ENCODE measurements at places on chromosomes 1 and 21.

GRCh38 chr1:115768549-115768948 lies at the start of gene CASQ2:
Gene CASQ2, minus strand, starts transcription at chr1:115768714. Its CDS starts 173 bp downstream, at chr1:115768541.
- DNase-seq: no peak

DNA sequence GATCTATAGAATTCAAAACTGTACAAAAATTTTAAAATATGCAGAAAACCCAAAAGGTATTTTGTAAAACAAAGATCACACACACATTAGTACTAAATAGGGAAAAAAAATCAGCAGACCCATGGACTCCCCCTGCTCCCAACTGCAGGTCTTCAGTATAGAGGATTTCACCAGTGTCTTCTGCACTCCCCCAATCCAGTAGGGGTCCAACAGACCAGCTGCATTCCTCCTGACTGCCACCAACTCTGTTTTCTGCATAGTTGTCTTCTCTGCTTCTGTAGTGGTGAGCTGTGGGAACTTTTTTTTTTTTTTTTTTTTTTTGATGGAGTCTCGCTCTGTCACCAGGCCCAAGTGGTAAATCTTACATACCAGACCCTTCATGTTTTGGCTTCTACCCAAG lies 21.9 kb downstream of the CLCA2 start:
- no peak for DNase-seq

DNA sequence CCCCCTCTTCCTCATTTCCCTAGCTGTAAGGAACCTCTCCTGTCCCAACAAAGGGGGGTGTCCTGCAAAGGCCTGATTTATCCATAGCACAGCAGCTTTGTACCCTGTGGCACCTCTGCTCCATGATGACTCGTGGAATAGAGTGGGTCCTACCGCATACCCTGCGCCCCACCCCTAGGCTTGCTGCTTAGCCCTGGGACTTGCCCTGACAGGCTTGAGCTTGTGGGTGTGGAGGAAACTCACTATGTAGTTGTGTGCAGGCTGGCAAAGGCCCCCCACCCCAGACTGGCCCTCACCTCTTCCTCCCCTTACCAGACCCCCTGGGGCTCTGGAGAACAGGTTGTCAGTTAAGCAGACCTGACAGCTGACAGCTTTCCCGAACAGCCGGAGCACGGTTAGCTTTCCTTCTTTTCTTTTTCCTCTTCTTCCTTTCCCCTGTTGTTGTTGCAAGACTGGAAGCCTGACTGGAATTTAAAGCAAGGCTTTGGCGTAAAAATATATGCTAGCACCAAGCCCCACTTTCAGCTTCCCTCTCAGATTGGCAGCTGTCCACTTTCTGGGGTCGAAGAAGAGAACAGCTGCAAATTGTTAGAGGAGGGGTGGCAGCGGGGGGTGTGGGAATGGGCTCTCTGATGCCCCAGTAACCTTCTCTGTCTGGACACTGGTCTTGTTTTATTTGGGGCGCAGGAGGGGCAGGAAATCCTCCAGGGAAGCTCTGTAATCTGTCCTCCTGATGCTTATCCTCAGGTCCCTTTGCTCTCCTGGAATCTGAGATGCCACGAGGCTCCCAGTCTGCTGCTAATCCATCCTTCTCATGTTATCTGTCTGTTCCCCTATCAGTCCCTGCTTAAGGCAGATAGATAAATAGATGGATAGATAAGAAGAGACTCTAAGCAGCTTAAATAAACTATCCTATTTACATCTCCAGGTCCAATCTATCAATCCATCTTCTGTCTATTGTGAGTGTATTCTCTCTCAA lies 134.6 kb downstream of the BRINP2 start:
- DNase-seq: no peak

GRCh38 chr1:78096017-78096416 lies 50.3 kb downstream of the GIPC2 start:
- no peak for DNase-seq

DNA sequence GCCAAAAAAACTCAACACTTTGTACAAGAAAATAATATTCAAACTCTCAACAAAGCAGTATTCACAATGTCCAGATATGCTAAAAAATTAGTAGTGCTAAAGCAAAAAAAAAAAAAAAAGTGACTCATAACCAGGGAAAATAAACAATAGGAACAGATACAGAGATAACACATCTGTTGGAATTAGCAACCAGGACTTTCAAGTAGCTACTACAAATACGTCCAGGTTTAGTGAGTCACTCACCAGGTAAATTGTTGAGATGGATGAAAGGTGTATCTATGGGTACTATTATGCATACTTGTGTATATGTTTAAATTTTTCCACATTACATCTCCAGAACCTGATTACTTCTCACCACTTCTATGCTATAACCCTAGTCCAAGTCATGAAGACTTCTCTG lies 144.8 kb upstream of the SLC35F3 start:
- no peak for DNase-seq

DNA sequence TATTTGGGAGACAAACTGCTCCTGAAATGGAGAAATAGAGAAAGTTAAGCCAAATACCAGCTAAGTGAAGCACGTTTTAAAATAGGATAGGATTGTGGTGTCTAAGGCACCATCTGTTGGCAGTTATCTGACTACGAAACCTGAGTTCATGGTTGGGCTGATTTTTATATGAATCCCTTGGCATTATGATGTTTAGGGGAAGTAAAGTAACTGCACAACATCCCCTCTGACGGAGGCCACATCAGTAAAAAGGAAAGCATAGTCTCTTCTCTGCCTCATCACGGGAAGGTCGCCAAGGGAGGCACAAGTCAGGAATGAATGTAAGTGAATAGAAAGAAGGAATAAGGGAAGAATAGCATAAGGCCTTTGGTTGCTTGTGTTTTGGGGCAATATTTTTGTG lies 128.0 kb downstream of the PRRX1 start:
- DNase-seq: no peak

DNA sequence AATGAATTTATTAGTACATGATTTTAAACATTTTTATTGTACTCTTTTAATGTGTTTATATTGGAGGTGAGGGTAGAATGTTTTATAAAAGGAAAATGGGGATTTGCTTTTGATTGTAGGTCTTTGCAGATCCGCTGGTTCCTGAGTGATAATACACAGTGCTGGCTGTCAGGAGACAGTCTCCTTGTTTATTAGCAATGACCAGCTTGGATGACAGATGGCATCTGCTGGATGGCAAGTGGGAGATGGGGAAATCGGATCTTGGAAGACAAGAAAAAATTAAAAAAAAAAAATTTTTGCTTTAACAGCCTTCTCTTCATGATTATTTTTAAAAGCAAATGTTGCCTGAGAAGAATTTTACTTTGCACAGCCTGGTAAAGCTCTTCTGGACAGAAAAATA lies 4.4 kb upstream of the PHTF1 start:
- no peak for DNase-seq

DNA sequence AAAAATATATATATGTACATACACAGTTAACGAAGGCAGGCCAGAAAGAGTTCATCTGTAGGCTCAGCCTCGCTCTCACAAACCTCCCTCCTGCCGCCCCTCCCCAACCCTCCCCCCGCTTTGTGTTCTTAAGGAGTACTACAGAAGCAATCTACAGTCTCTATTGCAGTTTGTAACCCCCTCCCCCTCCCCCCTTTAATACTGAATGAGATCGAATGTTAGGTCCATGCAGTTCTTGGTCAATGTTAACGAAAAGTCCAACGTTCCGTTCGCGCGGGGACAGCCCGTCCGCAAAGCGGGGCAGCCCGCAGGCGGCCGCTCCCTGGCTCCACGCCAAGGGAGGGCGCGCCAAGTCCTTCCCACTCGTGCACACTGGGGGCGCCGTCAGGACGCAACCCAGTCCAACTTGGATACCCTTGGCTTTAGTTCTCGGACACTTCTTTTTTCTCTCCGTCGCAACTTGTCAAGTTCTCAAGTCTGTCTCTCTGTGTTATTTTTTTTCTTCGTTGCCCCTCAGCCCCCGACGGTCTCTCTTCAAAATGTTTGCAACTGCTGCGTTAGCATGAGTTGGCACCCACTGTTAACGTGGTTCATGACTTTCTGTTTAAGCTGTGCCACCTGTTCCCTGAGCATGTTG lies 2.2 kb downstream of the JUN start:
- DNase-seq: no peak

GRCh38 chr1:24688621-24689195 lies 45.6 kb downstream of the SRRM1 start:
- DNase-seq: no peak

DNA sequence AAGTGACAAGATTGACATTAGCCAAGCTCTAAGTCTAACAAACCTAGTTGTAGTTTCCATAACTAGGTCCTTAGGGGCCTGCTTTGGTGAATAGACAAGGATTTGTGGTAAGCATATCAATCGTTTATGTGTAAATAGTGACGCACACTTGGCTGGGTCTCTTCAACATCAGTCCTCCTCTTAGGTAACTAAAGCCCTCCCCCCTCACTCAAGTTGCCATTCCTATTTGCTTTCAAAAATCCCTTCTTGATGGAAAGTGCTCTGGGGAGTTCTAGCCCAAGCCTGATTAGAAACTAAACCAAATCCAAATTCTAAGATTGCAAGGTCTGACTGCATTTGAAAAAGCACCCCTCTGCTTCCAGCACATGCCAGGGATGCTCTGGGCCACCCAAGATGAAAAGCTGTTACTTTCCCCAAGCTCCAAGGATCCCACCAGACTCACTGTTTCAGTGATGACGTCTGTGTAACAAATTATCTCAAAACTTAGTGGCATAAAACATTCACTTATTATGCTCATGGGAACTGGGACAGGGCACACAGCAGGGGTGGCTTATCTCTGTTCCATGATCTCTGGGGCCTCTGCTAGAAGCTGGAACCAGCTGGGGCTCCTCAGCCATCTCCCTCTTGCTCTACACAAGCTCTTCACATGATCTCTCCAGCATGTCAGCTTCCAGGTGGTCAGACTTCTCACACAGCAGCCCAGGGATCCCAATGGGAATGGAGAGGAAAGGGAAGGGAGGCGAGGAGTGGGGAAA lies 74.1 kb downstream of the RRAGC start:
- no peak for DNase-seq

DNA sequence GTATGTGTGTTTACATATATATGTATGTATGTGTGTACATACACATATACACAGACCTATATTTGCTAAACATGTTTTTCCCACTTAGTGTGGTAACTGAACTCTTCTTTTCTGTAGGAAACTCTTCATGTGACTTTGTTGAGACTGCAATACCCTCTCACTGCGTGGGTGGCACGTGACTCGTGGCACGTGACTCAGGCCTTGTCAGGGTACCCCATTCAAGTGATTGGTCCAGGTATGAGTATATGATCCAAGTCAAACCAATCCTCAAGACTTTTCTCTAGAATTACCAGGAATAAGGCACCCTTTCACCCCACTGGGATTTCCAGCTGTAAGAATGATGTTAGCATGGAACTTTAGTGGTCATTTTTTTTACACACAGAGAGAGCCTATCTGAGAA lies 149.2 kb upstream of the KCNK2 start:
- DNase-seq: no peak

DNA sequence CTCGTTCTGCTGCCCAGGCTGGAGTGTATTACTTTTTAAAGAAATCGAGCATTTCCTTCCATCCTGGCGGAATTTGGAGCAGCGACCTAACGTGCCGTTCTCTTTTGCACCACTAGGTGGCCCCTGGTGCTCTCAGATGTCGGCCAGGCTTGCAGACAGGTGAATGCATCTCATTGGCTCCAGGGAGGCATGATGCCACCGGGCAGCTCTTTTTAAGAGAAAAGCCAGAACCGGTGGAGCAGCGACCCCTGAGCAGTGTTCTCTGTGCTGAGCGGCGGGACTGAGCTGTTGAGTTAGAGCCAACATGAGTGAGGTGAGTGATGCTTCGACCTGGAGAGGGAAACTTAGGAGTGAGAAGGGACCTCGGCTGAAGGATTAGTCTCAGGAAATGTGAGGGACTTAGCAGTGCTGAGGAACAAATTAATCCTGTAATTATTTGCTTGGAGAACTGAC lies at the start of gene PCP4:
PCP4 (plus strand) TSS at position 241 of the 453 bp plus-strand sequence; CDS start at position 305, 64 bp downstream.
- DNase-seq: no peak

Data from cortex of kidney (tissue), 1 donor.